ENCODE measurements at places on chromosomes 4 and X. TPM values are rescaled to one million over a fixed set of nuclear protein-coding genes. Genes with fewer than 3 reads are reported as not detected.

The SOD3 gene
- 7.7 TPM for total RNA-seq

The IL2RG gene
- 3.6 TPM for total RNA-seq

The GAGE12F gene
- total RNA-seq = not detected

The HEPH gene
- total RNA-seq = 1.2 TPM

The COL4A5 gene
- 3.1 TPM for total RNA-seq

DNA sequence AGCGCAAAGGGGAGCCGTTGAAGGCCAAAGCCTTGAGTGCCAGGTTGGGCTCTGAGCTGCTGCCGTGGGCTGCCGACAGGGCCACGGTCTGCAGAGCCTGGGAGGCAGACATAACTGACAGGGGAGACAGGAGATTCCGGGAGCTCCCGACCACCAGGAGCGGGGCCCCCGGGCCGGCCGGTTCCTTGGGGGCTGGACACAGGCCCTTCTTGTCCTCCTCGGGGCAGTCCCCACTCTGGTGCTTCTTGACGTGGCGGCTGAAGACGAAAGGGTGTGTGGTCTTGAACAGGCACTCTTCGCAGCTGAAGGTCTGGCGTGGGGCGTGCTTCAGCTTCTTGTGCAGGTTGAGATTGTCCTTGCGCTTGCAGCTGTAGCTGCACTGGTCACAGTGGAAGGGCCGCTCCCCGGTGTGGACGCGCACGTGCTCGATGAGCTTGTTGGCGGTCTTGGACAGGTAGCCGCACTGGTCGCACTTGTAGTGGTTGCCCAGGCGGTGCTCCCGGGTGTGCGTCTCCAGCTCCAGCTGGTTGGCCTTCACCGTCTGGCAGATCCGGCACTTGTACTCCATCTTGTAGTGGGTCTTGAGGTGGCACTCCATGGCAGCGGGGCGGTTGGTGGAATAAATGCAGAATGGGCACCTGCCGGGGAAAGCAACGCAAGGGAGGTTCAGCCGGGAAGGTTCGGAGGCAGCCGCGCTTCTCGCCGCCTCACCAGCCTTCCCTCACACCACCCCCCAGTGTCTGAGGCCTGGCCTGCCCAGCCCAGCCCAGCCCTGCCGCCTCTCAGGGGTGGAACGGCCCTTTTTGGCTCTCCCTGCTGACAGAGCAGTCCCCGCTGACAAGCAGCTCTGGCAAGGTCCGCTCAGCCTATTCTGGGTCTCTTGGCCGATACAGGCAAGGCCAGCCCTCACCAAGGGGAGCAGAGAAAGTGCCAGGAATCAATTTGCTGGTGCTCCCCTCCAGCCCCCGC is 81.3 kb downstream of the C4orf51 start:
- no peak overlapping the region for H3K4me3 ChIP-seq
- peaks cover 3% of the 10 kb centered on the region for H3K36me3 ChIP-seq
- H3K4me1 ChIP-seq = no peaks in the 10 kb centered on the region
- H3K27me3 ChIP-seq = no peaks in the 10 kb centered on the region
- DNase-seq = no peak

- no peaks in the 10 kb centered on the region for H3K36me3 ChIP-seq
- DNase-seq = no peak
- no peak overlapping the region for H3K4me3 ChIP-seq
- H3K27ac ChIP-seq = no peak overlapping the region
- no peaks in the 10 kb centered on the region for H3K27me3 ChIP-seq
- peaks cover 5% of the 10 kb centered on the region for H3K4me1 ChIP-seq
Measured at GRCh38 chr4:105461621-105462382, 12.1 kb downstream of the PPA2 start.

DNA sequence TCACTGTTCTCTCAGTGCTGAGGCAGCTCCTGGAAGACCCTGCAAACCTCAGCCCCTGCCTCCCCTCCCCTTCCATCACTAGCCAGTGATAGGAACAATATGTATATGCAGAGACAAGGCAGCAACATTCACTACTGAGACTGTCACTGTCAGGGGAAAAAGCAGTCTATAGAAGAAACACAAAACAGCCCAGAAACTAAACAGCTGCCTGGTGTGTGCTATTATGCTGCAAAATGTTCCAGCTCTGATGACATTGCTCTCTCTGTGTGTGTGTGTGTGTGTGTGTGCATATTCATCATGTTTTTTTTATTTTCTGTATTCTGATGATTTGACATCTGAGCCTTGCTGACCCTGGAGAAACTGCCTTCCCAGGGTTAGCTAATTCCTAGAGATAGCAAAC is 147.2 kb downstream of the SPATA18 start:
- no peaks in the 10 kb centered on the region for H3K4me1 ChIP-seq
- no peak overlapping the region for H3K27ac ChIP-seq

DNA sequence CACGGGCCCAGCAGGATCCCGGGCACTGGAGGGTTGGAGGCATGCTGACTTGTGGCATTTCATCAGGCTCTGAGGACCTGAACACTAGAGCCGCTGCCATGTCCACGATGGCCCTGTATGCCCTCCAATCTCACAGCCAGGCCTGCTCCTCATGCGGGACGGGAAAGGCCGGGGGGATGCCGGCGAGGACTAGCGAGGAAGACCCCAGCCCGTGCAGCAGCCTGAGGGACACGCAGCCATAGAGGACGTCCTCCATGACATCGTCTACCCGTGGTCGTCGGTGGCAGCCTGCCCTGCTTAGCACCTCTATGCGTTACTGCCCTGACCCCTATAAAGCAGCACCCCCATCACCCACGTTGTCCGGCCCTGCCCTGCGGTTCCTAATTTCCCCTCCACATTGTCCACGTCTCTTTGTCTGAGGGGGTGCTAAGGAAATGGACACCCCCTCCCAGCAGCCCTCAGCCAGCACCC is 32.6 kb downstream of the HMX1 start:
- H3K36me3 ChIP-seq = no peaks in the 10 kb centered on the region
- no peaks in the 10 kb centered on the region for H3K4me1 ChIP-seq
- H3K27ac ChIP-seq = no peak overlapping the region
- H3K4me3 ChIP-seq = no peak overlapping the region
- H3K27me3 ChIP-seq = peaks cover 7% of the 10 kb centered on the region

- H3K4me1 ChIP-seq = no peaks in the 10 kb centered on the region
- no peak overlapping the region for H3K27ac ChIP-seq
- H3K36me3 ChIP-seq = no peaks in the 10 kb centered on the region
- DNase-seq = no peak
- no peaks in the 10 kb centered on the region for H3K27me3 ChIP-seq
Measured at GRCh38 chr4:173012608-173013007, 156.0 kb upstream of the GALNT7 start.

- H3K4me1 ChIP-seq = no peaks in the 10 kb centered on the region
- H3K27ac ChIP-seq = no peak overlapping the region
- DNase-seq = no peak
- H3K4me3 ChIP-seq = no peak overlapping the region
- H3K36me3 ChIP-seq = no peaks in the 10 kb centered on the region
Measured at GRCh38 chr4:66059136-66059535, 388.8 kb upstream of the EPHA5 start.

DNA sequence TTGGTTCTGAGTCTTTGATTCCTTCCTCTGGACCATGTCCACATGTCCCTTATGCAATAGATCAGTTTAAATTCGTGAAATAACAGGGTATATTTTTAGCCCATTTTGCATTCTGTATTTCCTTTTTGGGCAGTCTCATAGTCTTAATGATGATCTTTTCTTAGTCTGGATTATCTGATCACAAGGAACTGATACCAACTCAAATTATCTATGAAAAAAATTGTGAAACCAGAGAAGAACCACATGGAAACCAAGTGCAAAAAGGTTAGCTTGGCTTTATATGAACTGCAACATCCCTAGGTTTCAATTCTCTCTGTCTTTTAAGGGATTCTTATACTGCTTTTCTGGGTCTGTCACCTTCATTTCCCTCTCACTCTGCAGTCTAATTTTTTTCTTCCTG is 608.6 kb upstream of the AADAT start:
- DNase-seq = no peak
- no peaks in the 10 kb centered on the region for H3K27me3 ChIP-seq
- no peaks in the 10 kb centered on the region for H3K36me3 ChIP-seq
- H3K4me1 ChIP-seq = no peaks in the 10 kb centered on the region

DNA sequence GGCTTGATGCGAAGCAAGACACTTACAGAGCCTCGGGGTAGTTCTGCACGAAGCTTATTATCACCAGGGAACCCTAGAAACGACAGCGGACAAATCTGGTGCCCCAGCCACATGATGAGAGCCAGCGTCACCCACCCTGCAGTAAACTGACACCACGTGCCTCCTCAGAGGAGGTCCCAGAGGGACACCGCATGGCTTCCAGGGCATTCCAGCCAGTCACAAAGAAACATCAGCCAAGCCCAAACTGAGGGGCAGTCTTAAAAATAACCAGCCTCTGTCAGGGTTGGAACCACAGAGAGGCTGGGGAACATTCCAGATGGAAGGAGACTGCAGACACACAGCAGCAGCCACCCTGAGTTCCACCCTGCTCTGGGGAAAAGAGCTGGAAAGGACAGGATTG is 36.6 kb upstream of the HGFAC start:
- H3K4me1 ChIP-seq = peaks cover 4% of the 10 kb centered on the region
- peak overlapping the region; percentile 2 for H3K27ac ChIP-seq
- no peak for DNase-seq
- H3K27me3 ChIP-seq = no peaks in the 10 kb centered on the region

- H3K4me3 ChIP-seq = no peak overlapping the region
- H3K4me1 ChIP-seq = no peaks in the 10 kb centered on the region
Measured at GRCh38 chrX:153674219-153674851, 722 bp upstream of the PNCK start.

- H3K4me3 ChIP-seq = no peak overlapping the region
- H3K27me3 ChIP-seq = no peaks in the 10 kb centered on the region
- DNase-seq = no peak
- H3K4me1 ChIP-seq = no peaks in the 10 kb centered on the region
Measured at GRCh38 chr4:172546782-172547181, 621.8 kb upstream of the GALNT7 start.

GRCh38 chr4:58456727-58457384 is 1346.7 kb upstream of the IGFBP7 start:
- no peak overlapping the region for H3K27ac ChIP-seq
- no peaks in the 10 kb centered on the region for H3K36me3 ChIP-seq
- no peak overlapping the region for H3K4me3 ChIP-seq
- H3K27me3 ChIP-seq = no peaks in the 10 kb centered on the region
- no peak for DNase-seq
- no peaks in the 10 kb centered on the region for H3K4me1 ChIP-seq

GRCh38 chrX:103877571-103877970 is 45.5 kb upstream of the RAB9B start:
- H3K27ac ChIP-seq = no peak overlapping the region
- H3K36me3 ChIP-seq = no peaks in the 10 kb centered on the region
- H3K4me1 ChIP-seq = no peaks in the 10 kb centered on the region
- no peaks in the 10 kb centered on the region for H3K27me3 ChIP-seq
- DNase-seq = no peak

DNA sequence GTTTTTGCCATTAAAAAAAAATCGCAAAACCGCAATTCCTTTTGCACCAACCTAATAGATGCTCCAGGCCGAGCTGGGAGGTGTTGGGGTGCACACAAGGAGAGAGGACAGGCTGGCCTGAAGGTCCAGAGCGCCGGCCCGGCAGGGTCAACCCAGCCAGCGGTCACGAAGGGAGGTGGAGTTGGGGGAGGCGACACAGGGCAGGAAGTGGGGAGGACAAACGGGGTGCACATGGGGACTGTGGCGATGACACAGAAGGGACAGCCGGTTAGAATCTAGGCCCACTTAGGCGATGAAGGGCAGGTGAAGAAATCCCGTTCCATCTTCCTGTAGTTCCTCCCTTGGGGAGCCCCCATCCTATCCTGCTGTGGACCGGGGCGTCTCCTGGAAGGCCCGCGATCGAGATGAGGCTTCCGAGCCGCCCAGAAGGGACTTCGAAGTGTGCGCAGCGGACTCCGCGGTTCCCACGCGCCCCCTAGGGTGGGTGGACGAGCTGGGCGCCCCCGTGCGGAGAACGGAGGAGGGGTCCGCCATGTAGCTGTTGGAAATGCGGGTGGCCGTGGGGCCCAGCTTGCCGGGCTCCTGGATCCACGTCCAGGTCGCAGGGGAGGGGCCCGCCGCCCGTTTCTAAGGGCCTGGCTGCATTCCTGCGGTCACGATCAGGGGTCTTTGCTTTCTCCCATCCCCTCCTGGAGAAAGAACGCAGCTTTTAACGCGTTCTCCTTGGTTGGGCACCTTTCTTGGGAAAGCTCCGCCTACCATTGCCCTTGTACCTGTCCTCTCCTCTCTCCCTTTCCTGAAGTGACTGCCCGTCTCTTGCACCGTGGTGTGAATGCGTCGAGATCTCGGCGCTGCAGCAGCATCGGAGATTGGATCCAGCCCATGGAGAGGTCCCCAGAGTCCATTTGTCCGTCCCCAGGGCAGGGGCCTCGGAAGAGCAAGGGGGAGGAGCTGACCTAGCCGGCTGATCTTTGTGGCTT is 17.0 kb upstream of the HPF1 start:
- H3K27me3 ChIP-seq = peaks cover 23% of the 10 kb centered on the region
- no peaks in the 10 kb centered on the region for H3K36me3 ChIP-seq
- H3K4me1 ChIP-seq = peaks cover 4% of the 10 kb centered on the region
- no peak overlapping the region for H3K27ac ChIP-seq
- DNase-seq = no peak

DNA sequence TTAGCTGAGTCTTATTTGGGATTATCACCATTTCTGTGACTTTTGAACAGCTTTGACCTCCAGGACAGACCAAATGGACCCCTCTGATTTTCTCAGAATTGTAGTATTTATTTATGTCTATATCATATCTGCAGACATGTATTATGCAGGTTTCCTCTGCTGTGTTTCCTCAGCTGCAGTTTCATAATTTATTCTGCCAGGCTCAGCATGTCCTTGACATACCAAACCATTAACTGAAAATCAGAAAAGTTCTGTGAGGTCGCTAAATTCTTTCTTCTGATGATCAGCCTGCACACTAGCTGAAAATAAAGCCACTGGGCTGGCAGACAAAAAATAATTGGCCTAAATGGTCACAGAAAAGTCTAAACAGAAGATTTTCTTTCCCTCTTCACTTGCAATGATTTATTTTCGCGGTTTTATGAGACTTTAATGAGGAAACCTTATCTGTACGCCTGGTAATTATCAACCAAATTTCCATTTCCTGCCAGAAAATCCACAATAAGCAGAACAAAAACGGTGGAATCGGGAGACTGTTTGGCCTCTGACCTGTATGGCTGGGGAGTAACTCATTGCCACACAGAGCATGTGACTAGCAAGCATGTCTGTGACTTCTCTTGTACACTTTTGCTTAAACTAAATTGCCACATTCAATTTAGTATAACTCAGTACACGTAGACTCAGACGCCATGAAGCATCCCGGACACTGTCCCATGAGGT is 150.9 kb downstream of the ENPP6 start:
- H3K4me3 ChIP-seq = no peak overlapping the region
- no peaks in the 10 kb centered on the region for H3K27me3 ChIP-seq
- H3K36me3 ChIP-seq = no peaks in the 10 kb centered on the region
- no peak overlapping the region for H3K27ac ChIP-seq
- no peaks in the 10 kb centered on the region for H3K4me1 ChIP-seq

DNA sequence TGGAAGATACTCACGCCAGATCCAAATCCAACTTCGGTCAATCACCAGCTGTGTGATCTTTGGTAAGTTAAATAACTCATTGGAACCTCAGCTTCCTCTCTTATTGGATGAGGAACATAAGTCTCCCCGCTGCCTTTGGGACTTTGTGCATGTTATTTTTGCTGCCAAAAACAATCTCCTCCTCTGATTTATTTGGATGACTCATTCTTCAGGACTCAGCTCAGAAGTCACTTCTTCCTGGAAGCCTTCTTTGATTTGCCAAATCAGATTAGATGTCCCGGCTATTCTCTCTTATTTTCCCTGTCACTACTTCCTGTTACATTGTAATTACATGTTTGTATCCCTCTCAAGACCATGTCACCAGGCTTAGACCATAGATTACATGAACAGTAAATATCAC is 138.0 kb upstream of the BOD1L1 start:
- no peaks in the 10 kb centered on the region for H3K4me1 ChIP-seq
- no peak overlapping the region for H3K4me3 ChIP-seq

All from gastrocnemius medialis (tissue), 4 donors.